ENCODE measurements at places on chromosomes 7 and 10.

- DNase-seq, result no peak
These were observed 1.8 kb downstream of the TSPAN13 start for GRCh38 chr7:16755397-16755796.

DNA sequence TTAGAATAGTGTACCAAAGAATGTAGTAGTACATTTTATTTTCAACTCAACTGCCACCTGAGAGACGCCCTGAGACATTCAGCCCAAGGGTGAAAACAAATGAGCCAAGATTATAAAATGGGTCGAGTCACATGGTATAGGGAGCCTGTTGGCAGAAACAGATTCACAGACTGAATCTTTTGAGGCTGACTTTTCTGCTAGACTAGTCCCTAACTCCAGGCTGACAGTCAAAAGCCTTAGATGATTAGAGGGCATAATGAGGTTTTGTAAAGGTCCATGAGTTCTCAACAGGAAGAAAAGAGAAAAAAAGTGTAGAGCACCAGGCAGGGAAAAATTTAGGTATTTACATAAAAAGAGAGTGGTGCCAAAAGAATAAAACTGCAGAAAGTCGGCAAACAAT lies 128.0 kb downstream of the NXPH1 start:
- DNase-seq, result no peak

- DNase-seq, result no peak
These were observed 52.7 kb downstream of the MINPP1 start for GRCh38 chr10:87557409-87557808.

- DNase-seq, result no peak
These were observed 40.5 kb downstream of the HIF1AN start for GRCh38 chr10:100576282-100576635.

GRCh38 chr10:100942229-100942628 lies 27.1 kb upstream of the SEMA4G start:
- no peak for DNase-seq
